ENCODE measurements at places on chromosomes 12 and 14.

DNA sequence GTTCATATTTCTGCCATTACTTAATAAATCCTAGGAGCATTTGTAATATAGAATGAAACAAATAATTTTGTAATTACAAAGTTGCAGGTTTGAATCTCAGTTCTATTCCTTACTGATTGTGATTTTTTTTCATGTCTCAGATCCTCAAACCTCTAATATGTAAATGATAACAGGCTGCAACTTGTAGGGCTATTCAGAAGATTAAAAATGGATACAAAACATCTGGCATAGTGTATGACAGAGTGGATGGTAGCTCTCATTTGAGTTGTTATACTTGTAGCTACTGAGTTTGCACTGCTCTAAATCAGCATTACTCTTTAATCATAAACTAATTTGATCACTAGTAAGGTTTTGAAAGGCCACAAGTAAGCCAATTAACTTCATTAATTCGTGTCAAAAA lies 406.3 kb upstream of the MGAT4C start:
- DNase-seq: no peak

GRCh38 chr12:25744313-25744712 lies 191.2 kb upstream of the LMNTD1 start:
- no peak for DNase-seq

DNA sequence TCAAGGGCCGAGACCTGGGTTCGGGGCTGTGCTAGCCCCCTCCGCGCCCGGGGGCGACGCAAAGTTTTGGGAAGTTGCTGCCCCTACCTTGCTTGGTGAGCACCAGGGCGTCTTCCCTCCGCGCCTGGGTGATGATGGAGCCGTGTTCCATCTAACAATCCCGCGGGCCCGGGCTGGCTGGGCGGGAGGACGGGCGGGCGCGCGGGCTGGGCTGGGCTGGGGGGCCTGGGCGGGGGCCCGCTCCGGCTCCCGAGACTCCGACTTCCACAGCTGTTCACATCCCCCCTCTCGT lies 298 bp downstream of the CTDSP2 start:
- no peak for DNase-seq

GRCh38 chr14:77306416-77306815 lies 14.3 kb downstream of the POMT2 start:
- DNase-seq: no peak

DNA sequence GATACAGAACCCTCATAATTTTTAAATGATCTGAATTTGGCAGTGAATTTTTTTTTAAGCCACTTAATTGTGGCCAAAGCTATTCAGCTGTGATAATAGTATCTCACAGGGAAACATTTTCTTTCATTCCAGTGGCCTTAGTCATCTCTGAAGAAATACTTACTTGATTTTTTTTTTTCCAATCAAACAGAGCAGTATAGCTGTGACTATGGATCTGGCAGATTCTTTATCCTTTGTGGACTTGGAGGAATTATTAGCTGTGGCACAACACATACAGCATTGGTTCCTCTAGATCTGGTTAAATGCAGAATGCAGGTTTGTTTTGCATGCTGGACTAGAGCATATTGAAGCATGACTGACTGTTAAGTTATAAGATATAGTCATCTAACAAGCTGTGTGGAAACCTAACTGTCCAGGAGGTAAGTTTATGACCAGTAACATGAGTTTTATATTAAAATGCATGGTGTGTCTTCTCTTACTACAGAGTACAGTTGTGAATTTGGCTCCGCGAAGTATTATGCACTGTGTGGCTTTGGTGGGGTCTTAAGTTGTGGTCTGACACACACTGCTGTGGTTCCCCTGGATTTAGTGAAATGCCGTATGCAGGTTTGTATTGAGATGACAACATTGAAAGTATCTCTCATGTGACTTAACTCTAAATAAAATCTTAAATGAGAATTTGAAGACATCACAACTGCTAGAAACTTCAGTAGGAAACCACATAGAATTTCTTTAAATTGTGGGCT lies 1.9 kb downstream of the SLC25A3 start:
- DNase-seq: no peak

DNA sequence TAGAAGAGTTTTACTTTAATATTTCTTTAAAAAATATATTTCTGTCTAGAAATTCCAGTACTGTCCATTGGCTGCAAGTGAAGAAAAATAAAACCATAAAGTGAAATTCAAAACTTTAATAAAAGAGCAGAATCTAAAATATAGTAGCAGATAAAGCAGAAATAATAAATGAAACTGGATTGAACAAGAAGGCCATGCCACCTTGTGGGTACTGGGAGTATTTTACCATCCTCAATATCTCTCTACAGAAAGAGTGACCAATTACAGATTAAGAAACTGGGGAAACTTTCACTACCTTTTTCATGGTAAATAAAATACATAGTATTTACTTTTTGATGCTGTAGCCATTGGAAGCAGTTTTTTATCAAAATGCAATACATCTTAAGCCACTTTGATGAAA lies 220.5 kb downstream of the BCAT1 start:
- DNase-seq: no peak

DNA sequence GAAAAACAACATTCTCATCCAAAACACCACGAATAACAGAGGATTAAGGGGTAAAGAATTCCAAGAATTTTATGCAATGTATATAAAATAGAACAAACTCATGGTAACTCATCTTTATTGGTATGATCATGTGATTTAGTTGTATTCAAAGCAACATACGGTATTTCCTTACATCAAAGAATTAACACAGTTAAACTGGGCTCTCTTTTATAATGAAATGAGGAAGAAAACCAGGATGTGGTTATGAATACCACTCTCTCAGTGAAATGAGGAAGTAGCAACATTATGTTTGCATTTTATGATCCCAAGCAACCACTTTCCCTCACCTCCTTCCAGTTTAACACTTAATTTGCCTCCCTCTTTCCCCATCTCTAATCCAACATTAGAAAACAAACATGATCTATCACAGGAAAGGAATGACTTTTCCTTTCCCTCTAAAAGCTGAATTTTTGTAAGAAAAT lies 22.9 kb downstream of the SPTLC2 start:
- no peak for DNase-seq

GRCh38 chr12:42326541-42327226 lies 717 bp downstream of the PPHLN1 start:
- DNase-seq: no peak

- no peak for DNase-seq
These were observed 122.5 kb downstream of the WIF1 start for GRCh38 chr12:64998371-64999147.

- no peak for DNase-seq
These were observed 22.4 kb downstream of the LHX5 start for GRCh38 chr12:113449299-113449698.

- no peak for DNase-seq
These were observed 423.5 kb upstream of the OR4E1 start for GRCh38 chr14:22097072-22097471.

DNA sequence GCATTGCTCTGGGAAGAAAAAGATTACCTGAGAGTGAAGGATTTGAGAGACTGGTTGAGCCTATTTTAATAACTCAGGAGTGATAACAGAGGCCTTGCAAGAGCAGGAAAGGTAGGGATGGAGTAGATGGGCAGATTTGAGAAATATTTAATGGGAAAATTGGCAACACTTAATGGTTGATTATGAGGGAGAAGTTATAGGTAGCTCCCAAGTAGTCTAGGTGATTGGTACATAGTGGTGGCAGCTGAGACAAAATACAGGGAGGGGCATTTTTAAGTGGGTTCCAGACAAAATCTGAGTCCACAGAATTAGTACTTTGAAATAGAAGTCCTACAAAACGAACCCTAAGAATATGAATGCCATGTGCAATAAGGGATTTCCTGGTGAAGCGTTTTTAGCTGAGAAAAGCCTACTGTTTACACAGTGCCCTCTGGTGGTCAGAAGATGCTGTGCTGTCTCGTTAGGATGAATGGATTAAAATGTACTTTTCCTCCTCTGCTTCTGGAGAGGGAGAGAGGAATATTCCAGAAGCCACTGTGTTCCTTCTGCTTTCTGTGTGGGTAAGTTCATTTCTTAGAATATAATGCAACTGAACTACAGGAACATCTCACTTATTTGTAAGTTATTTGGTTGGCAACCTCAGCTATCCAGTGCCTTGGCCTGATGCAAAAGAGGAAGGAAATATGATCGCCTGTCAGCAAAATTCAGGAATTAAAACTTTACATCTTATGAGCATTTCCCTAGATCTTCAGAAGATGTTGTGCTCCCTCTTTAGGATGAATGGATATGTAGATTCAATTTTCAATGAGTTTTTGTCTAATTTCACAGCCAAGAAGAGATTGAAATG lies 6.5 kb downstream of the ZBTB1 start:
- DNase-seq: peak; percentile 47

GRCh38 chr12:123444092-123445026 lies 7.9 kb upstream of the RILPL2 start:
- no peak for DNase-seq

- DNase-seq: no peak
These were observed 29.2 kb downstream of the ZFYVE21 start for GRCh38 chr14:103744621-103745395.

DNA sequence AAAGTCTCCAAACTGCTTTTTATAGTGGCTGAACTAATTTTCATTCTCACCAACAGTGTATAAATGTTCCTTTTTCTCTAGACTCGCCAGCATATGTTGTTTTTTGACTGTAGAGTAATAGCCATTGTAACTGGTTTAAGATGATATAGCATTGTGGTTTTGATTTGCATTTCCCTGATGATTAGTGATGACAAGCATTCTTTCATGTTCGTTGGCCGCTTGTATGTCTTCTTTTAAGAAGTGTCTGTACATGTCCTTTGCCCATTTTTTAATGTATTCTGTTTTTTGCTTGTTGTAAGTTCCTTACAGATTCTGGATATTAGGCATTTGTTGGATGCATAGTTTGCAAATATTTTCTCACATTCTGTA lies 404.9 kb downstream of the FLRT2 start:
- DNase-seq: no peak

GRCh38 chr12:91316907-91317269 lies 134.3 kb upstream of the DCN start:
- no peak for DNase-seq

- DNase-seq: no peak
These were observed 55.3 kb downstream of the ISCA2 start for GRCh38 chr14:74548881-74549280.

- DNase-seq: no peak
These were observed 11.4 kb downstream of the APAF1 start for GRCh38 chr12:98656289-98657101.

DNA sequence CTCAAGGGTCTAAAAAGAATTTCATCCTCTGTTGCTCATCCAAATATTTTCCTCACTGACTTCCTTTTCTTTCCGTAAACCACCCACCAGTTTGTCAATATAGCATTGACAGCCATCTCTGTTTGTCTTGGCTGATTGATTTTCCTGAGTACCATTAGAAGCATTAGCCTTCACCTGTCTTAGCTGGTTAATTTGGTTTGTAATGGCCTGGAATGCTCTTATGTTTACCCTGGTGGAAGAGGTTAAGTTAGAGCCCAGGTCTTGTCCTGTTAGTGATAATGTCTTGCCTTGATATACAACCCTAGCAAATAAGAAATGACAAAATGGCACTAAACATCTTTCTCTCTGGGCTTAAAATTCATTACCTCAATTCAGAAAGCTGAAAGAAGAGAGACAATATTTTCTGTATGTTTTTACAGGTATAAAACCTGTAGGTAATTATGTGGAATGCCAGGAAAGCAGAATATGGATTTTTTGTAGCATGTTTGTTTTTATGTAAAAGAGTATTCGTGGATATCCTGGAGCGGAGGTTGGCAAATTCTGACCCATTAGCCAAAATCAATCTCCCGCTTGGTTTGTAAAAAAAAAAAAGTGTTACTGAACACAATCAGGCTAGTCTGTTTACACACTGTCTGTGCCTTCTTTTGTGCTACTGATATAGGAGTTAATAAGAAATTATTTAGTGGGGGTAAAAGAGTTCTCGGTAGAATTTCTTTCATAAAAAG lies 224.4 kb upstream of the DAAM1 start:
- DNase-seq: no peak

DNA sequence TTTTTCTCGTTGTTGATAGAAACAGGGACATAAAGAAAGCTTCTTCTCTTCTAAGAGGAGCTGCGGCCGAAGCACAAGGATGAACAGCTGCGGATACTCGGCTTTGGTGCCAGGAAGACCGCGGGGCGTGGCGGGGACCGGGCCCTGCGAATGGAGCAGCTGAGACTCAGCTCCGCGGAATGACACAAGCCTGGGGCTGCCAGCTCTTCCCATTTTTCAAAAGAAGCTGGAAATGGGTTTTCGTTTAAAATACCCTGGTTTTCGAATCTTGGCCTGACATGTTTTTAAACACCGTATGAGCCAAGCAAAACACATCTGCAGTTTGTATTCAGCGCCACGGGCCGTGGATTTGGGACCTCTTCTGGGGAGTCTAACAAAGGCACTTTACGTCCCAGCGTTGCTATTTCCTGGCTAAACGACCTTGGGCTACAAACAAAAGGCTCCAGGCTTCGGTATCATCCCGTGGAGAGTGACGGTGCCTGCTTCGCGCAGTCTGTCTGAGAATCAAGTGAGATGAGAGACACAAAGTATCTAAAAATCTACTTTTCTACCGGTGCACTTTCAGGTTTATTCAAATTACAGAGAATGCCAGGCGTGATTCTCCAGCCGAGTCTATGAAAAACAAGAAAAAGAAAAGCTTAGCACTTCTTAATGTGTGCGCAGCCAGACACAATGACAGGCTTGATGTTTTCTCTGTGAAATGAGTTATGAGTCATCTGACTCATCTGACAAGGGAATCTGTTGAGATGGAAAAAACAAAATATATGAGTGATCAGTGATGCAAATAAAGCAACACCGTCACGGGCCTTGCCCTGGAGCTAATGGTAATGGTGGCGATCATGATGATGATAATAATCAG lies 114.0 kb upstream of the TMEM132D start:
- no peak for DNase-seq

DNA sequence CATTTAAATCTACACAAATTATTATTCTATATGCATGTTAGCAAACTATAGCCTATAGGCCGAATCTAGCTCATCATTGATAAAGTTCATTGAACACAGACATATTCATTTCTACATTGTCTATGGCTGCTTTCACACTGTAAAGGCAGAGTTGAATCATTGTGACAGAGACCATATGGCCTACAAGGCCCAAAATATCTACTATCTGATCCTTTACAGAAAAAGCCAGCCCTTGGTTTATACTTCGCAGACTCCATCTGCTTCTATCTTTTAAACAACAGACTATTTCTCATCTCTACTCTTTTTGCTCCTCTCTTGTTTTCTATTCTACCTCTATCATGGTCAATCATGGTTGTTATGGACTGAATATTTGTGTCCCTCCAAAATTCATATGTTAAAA lies 190.7 kb downstream of the EXOC5 start:
- no peak for DNase-seq
